CD4-positive, alpha-beta T cell treated with Interleukin-4 for 4 hours (primary cell): ENCODE measurements at places on chromosomes 4 and X.

- DNase-seq: no peak
These were observed 64.0 kb downstream of the SMAD1 start for GRCh38 chr4:145545538-145546174.

DNA sequence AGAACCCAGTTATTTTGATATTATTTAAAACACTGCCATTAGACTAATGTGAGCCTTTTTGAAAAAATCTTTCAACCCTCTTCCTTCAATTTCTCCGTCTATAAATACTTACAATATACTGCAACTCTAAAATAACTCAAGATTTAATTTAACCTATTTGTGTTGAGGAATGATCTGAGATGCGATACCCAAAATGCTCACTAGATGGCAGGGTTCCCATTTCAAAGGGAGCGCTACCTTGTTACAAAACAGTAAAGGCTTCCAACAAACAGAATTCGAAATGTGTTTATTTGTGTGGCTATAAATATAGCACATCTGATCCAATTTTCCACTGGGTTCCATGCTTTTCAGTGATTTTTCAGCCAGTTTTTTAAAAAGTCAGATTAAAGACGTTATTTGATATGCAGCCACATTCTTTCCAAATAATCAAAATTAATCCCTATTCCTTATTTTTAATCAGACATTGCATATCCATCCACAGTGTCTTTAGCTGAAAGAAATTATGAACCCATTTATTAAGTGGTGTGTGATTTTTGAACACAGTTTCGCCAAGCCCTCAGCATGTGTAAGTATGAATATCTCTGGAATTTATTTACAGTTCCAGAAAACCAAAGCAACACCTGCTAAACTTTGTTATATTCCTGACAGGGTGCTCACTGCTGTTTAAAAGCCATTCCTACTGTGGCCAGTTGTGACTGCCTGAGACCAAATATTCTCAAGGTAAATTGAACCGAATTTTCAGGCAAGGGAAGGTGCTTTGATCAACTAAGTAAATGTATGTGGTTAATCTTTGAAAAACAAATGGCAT lies 668.0 kb upstream of the LCORL start:
- DNase-seq: peak; percentile 54

DNA sequence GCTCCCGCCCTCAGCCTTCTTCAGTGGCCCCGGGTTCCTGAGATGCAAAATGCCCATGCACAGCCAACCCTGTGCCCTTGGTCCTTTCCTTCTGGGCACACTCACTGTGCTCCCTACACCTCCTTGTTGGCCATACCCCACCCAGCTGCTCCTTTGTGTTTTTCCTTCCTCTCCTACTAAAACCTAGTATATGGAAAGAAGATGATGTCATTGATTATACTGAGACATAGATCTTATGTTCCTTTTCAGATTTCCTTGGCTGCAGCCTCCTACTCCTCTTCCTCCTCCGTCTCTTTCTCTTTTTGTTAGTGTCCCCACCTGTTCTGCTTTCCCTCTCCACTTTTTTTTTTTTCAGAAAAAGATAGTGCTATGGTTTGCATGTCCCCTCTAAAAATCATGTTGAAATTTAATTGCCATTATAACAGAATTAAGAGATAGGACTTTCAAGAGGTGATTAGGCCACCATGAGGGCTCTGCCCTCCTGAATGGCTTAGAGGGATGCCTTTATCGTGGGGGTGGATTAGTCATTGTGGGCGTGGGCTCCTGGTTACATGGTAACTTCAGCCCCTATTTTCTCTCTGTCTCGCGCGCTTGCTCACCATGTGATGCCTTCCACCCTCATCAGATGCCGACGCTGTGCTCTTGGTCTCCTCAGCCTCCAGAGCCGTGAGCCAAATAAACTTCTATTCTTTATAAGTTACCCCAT lies 254.9 kb upstream of the GATB start:
- no peak for DNase-seq

DNA sequence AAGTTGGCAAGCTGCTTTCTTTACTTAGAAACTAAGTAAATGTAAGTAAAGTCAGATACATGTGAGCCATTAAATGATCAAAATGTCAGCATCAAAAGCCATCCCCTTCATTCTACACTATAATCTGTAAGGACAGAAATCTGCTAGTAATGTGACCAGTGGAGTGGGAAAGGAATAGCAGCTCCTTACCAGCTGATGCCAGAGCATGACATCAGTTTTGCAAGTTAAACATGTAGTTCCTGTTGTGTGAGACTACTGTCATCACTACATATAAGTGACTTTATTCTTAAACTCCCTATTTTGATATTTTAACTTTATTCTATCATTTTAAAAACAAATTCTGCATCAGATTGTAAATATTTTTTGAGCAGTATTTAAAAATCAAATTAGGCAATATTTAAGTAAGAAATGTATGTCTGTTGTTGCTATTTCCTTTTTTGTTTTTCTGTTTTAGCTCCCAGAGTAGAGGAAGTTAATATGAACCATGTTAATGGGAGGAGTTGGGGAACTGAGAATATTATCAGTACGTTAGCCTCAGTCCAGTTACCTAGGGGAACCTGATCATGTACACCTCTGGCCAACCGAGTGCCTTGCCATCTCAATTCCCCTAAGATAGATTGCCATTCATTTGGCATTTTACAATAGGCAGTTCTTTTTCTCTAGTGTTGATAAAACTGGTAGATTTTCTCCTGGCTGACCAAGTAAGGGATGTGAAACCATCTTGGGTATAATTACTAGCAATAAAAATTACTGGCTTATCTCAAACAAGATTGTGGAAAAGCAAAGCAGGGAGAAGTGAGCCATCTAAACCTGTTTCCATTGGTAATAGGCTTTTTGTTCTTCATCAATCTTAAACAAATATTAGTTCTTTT lies 34.7 kb downstream of the CCNI start:
- DNase-seq: no peak

DNA sequence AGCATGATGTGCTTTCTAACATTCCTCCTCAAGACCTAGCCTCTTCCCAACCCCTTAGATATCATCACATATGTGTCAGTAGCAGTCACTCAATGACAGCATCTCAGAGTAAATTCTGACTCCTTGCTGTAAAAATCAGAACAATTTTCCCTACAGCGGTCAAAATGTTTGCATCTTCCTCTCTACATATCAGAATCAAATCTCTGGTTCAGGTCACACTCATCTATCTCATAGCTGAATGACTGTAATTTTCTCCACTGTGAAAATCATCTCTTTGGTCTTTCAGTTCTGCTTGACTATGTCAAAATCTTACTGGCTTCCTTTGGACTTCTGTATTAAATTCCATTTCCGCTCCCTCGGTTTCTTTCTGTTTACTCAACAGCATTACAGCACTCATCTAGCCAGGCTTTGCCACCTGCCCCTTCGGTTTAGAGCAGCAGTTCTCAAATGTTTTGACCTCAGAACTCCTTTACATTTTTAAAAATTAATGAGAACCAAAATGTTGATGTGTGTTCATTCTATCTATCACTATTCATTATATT lies 57.3 kb downstream of the AGA start:
- no peak for DNase-seq

- no peak for DNase-seq
These were observed 129.3 kb upstream of the CHRDL1 start for GRCh38 chrX:110924871-110925270.

DNA sequence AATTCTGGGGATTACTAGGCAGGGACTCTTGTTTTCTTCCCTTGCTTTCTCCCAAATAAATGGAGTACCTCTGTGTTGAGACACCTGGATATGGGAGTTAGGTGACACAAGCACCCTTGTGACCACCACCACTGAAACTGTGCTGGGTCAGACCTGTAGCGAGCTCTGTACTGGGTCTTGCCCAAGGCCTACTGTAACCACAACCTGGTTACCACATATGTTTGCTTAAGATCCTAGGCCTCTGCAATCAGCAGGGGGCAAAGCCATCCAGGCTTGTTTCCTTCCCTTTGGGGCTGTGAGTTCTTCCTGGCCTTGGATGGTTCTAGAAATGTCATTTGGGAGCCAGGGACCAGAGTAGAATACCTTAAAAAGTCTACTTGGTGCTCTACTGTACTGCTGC lies 49.4 kb downstream of the LPAR4 start:
- DNase-seq: no peak

GRCh38 chr4:133270021-133270570 lies 121.0 kb downstream of the PCDH10 start:
- no peak for DNase-seq

- no peak for DNase-seq
These were observed 59.4 kb downstream of the MTHFD2L start for GRCh38 chr4:74217365-74217764.

DNA sequence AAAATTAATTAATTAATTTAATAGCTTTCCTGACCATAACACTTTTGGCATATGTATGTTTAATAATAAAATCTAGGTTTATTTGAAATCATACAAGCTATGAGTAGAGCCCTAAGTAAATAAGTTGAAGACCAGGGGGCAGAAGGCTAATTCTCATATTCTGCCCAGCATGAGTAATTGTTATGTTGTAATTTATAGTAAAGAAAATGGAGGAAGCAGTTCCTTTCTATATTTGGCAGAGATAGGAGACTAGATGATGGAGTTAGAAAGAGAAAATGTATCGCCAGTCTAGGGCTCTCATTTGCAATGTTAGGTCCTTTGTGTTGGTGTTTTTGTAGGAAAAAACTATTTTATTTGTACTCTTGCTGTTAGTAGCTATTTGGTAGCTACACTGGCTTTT lies 89.1 kb downstream of the FNIP2 start:
- no peak for DNase-seq

DNA sequence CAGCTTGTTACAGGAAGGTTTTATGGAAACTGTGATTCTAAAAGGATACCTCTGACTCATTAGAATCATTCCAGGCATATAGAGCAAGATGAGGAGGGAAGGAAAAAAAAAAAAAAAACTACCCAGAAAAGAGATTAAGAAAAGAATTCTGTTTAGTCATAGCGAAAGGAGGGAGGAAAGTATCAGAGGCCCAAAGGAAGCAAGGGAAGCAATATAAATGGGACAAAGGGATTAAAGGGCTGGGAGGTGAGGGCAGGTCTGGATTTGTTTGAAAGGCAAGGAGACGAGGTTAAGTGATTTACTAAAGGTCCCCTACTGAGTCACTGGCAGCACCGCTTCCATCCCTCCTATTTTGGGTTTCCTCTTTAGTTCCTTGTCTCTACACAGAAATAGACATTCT lies 88.6 kb upstream of the IL1RAPL1 start:
- DNase-seq: no peak

- DNase-seq: peak; percentile 42
These were observed 620.0 kb downstream of the BCOR start for GRCh38 chrX:39477762-39478120.

GRCh38 chr4:18077808-18078207 lies 56.3 kb upstream of the LCORL start:
- DNase-seq: no peak

DNA sequence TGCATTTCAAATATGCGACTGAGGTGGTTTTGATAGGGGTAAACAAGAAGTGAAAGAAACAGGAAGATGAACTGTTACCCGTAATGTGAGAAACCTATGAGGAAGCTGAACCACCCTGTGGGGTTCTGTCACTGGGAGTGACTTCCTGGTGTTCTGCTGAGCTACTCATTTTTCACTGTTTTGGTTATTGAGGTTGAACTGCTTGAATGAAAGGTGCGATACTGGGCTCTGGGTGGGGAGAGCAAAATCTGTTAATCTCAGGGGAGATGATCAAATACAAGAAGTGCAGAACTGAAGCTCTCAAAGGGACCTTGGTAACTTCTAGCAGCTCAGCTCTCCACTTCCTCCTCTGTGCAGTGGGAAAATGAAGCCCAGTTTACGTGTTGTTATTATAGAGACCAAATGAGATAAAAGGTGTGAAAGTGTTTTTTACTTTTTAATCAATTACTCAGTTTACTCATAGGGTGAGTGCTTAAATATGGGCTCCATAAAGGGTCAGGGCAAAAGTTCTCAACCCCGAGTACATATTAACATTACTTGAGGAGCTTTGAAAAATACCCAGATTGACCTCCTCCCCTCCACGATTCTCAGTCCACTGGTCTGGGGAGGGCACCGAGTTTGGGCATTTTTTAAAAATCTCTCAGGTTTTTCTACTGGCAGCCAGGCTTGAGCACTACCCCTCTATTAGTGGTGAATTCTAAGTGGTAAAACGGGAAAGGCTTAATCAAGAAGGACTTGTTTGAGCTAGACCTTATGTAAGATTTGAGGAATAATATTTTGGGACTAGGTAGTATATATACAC lies 66.7 kb downstream of the COQ2 start:
- DNase-seq: peak; percentile 91

- no peak for DNase-seq
These were observed 68.3 kb downstream of the CRMP1 start for GRCh38 chr4:5824635-5825034.

- DNase-seq: peak; percentile 93
These were observed at the start of gene HCFC1 for GRCh38 chrX:153971450-153972367. Gene HCFC1 (minus strand): TSS chrX:153971818. CDS start chrX:153970840, 978 bp downstream.
